ENCODE measurements at places on chromosomes 13 and 19. TPM values are rescaled to one million over a fixed set of nuclear protein-coding genes. Genes with fewer than 3 reads are reported as not detected.
A peak's percentile ranks its signal among the peaks of the same experiment; 100 is the strongest.

DNA sequence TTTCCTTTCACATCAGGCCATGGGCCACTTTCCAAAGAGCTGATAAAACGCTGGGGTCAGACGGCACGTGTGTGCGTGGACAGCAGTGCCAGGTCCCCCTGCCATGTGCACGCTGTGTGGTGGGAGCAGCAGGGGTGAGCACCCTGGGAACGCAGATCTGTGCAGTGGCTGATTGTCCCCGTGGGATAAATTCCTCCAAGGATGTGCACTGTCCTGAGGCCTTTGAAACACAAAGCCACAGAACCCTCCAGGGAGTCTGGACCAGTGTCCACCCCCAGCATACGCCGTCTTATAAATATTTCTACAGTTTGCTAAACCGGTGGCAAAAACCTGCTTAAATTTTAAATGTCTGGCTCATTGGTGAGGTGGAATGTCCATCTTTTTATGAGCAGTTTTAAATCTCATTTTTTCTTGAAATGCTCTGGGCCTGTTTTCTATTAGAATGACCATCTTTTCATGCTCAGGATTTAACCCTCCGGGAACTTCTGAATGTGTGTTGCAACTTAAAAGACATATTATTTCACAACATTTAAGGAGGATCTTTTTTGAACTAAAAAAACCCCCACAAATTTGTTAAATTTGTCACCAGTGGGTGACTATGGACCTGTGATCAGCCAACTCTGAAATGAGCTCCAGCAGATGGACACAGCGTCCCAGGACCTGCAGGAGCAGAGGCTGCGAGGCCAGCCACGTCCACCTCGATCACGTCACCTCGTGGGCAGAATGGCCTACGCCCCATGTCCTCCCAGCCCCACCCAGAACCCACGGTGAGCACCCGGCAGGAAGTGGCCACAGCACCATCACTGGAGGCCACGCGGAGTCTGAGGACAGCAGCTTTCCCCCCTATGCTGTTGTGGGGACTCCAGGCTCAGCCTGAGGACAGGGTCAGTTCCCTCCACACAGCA lies 68.6 kb downstream of the RASA3 start:
- DNase-seq, result peak; percentile 52

DNA sequence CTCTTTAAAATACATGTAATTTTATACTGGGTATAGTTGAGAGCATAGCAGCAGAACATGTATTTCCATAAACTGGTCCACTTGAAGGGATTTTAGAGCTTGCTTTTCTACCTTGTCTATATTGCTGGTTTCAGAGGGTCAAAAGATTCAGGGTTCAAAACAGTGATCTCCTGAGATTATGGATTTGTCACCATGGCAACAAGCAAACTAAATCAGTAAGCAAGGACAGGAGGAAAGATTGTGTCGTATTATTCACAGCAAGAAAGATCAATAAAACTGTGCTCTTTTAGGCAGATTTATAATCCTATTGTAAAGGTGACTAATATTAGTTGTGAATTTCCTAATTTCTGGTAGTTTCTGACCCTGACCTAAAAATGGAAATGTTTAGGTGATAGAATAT lies 496.4 kb downstream of the LMO7 start:
- no peak for DNase-seq

FGF22 gene
- 0.31 TPM for total RNA-seq

DNA sequence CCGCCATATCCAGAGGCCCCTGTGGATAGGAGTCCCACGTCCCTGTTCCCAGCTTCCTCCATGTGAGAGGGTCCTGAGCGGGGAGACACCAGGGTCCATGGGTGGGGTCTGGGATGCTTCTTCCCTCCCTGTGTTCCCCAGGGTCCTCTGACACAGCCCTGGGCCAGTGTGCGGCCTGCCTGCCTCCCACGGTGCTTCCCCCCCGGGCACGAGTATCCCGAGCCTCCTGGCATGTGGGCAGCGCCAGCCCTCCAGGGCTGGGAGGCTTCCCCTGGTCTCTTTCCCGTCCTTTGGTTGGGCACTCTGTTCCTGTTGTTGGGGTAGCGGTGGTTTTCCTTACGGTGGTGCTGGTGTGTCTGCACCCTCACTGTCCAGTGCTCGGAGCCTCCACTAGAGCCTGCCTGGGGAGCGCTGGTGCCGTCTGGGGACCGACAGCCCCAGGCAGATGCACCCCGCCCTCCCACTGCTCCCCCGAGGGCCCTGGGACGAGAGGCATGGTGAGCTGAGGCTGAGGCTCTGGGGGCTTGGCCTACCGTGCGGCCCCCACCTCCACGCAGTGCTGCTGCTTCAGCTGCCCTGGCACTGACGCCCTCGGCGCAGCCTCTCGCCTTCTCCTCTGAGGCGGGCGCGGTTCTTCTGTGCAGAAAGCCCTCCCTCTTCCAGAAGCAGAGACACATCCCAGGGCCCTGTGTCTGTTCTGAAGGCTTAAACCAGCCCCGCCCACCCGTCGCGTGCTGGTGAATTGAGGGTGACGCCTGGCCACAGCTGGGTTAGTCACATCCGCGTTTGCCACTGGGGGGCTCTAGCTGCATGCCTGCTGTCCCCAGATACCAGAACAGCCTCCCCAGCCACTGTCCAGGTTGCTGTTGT lies 27.9 kb downstream of the PLEKHJ1 start:
- no peak for DNase-seq
